Fibroblast of skin of left biceps (primary cell): ENCODE measurements at places on chromosomes 11 and 22.

- no peak for DNase-seq
These were observed 537.4 kb upstream of the CCDC90B start for GRCh38 chr11:83823461-83824025.

- no peak for DNase-seq
These were observed 258.3 kb downstream of the ETS1 start for GRCh38 chr11:128328955-128329551.

DNA sequence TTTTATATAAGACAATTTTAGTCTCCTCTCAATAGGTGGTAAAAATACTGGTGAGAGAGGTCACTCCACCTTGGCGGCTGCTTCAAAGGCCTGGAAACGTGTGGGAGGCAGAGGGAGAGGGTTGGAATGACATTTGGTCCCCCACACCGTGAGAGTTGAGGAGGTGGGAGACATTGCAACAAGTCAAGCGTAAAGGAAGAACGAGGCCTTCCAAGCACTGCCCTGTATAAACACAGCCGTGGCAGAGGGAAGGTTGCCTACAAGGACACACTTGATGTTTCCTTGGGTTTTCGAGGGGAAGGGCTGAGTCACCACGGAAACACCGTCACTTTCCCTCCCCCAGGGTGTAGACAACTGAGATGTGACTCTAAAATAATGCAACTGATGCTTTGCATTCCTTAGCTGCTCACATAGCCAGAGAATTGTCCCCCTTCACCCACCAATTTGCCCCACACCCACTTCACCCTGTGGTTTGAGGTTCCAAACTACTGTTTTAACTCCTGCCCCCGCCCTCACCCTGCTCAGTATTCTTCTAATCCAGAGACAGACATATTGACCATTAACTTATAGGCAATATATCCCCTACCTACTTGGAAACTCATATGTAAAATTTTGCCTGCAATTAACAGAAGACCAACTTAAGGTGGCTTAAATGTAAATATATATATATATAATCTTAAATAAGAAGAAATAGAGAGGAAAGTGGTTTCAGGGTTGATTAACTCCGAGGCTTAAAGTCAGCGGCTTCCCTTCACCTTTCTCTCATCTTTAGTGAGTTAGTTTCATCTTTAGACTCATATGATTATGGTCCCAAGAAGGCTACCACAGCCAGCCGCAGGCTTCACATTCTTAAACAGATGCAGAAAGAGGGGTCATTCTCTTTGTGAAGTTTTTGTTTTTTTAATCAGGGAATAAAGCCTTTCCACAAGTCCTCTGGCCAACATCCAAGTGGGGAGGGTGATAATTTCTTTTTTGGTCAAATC, 54.1 kb upstream of the BDNF start:
- no peak for DNase-seq

DNA sequence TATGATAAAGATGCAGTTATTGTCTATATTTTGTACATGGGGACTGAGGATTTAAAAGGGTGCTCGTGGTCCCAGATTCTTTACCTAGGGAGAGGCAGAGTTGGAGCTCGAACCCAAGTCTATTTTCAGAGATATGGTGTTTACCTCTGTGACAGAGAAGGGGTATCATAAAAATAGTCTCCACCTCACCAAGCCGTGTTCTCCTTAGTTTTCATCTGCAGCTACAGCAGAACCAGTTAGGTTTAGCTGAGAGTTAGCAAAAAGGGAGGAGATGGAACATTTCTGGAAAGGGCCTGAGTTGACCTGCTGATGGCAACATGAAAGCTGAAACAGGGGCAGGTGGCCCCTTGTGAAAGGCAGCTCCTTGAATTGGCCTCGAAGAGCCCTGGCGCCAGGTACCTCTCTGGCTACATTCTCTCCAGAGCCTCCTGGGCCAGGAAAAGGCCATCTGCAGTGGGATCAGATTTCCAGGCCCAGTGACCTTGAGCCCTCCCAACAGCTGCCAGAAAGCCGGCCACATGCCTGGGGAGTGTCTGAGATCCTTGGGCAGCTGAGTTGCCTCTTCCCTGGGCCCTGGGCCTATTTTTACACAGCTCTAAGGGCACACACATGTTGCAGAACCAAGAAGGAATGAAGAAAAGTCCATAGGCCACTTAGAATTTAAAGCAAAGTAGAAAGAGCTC, 136.6 kb downstream of the NAV2 start:
- DNase-seq = no peak

DNA sequence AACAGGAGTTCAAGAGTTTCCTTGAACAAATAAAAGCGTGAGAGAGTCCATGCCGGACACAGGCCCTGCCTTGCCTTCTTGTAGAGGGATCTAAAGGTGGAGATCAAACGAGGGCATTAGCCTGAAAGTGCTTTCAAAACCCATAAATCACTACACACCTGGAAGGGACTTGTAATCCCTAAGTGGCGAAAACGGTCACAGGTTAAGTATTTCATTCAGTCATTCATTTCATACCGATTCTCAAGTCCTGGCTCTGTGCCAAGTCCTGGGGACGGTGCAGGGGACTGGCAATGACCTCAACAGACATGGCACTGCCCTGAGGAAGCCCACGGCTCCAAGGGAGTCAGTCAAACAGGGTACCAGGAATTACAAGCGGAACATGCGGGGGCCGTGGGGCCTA, 26.6 kb downstream of the ELFN2 start:
- no peak for DNase-seq

DNA sequence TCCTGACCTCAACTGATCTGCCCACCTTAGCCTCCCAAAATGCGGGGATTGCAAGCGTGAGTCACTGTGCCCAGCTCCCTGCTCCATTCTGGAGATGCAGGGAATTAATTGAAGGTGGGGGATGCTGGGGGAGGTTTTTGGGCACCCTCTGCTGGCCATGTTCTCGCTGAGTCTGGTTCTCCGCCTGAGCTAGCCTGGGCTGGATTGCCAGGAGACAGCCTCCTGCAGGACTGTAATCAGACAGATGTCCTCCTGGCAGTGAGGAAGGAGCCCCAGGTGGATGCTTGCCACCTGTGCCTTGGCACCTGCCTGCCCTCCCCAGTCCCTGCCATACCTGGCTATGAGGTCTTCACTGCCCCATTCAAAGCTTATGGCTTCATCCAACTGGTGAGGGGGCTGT, 5.4 kb downstream of the MTFP1 start:
- no peak for DNase-seq

- no peak for DNase-seq
These were observed 73.4 kb downstream of the WNT7B start for GRCh38 chr22:45903355-45904135.

DNA sequence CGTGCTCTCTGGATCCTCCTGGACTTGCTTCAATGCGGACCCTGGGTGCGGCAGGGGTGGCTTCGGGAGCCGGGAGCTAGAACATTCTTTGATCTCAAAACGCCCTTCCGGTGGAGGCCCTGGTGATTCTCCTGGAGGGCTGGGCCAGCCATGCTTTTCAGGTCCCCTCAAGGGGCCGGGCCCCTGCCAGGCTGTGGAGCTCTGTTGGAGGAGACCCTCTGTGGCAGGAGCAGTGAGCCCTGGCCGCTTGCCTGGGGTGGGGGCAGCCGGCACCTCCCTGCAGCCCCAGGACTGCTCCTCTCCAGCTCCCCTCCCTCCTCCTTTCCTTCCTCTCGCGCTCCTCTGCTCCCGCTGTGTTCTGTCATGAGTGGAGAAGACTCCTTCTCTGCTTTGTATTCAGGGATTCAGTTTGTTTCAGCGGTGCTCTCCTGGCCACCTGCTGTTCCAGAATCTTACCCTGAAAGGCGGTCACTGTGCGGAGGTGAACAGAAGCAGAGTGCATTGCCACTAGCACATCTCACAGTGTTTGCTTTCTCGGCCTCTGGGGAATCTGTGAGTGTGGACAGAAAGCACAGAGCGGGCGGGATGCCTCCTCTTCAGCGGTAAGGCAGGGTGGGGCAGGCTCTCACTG, 289.1 kb downstream of the TBC1D22A start:
- DNase-seq = no peak

- no peak for DNase-seq
These were observed 471.5 kb downstream of the LRRC4C start for GRCh38 chr11:40987776-40988435.

DNA sequence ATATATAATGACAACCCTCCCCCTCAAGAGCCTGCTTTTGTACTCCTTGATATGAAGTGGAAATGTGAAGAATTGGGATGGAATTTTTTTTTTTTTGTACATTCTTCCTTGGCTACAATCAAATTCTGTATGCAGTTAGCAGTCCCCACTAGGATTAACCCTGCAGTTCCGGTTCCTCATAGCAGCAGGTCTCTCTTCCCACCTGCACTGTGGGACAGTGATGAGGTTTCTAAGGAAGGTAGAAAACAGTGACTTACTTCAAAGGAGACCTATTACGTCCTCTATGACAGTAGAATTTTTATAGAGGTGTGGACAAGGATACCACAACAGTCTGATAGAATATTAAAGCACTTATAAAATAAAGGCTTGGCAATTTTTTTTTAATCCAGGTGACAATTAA, 46.3 kb upstream of the ALKBH3 start:
- no peak for DNase-seq

DNA sequence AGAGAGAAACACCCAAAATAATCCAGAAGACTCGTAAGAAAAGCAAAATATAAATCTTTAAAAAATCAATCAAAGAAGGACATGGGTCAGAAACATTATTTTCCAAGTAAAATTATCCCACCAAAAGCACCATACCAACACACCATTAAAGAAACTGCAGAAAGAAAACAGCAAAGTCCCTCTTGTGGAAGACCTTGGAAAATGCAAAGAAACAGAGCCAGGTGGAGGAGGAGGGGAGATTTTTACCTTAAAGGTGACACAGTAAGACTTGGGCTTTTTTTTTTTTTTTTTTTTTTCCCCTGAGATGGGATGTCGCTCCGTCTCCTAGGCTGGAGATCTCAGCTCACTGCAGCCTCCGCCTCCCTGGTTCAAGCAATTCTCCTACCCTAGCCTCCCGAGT, 123.8 kb downstream of the LARGE1 start:
- DNase-seq = no peak
